ENCODE measurements at places on chromosomes 7 and 10.

GRCh38 chr7:11642841-11643240, 189.2 kb downstream of the THSD7A start:
- no peak for DNase-seq

DNA sequence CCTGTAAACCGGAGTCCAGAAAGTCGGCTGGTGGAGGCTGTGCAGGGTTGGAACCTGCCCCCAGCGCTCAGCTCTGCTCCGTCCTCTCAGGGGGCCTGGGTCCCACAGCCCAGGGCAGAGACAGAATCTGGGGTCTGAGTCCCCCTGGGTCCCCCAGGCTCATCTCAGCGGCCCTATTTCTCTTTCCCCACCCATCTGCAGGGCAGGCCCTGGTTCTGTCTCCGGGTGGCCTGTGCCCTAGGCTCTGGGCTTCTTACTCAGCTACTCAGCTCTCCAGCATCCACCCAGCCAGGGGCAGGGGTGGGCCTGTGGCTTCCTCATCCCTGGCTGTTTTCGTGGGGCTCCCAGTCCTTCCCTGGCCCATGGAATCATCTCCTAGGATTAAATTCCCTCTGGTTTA, 183.4 kb downstream of the ADARB2 start:
- DNase-seq, result no peak

DNA sequence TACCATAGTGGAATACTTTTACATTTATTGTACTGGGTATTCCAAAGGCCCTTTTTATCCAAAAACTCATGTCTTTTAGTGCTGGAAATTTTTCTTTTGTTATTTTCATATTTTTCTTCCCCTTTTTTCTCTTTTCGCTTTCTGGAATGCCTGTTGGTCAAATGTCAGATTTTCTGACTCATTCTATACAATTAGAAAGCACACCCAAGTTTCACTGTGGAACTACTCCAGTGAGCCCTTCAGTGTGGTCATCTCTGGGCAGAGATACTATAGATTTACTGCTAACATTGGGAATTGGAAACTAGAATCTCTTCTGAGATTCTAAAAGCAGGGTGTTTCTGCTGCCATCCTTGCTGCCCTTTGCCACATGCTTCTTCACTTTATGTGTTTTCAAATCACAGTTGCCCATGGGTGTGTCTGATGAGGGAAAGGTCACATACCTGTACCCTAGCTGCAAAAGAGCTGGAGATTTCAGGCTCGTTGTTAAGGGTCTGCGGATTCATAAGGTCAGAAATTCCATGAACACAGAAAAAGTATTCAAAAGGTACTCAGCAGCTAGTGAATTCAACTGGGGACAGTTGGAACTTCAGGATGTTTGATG, 5.6 kb upstream of the WASL start:
- no peak for DNase-seq

GRCh38 chr10:86387178-86387794, 20.7 kb upstream of the GRID1 start:
- no peak for DNase-seq

GRCh38 chr7:70171369-70171920, 573.2 kb downstream of the AUTS2 start:
- DNase-seq, result no peak

GRCh38 chr7:118195837-118196474, 12.0 kb downstream of the LSM8 start:
- peak; percentile 27 for DNase-seq

GRCh38 chr7:117072620-117073118, 119.4 kb downstream of the ST7 start:
- DNase-seq, result no peak

GRCh38 chr10:132497861-132498561, 39.6 kb upstream of the INPP5A start:
- no peak for DNase-seq

- DNase-seq, result no peak
These were observed 12.6 kb downstream of the LSM5 start for GRCh38 chr7:32477649-32477980.

DNA sequence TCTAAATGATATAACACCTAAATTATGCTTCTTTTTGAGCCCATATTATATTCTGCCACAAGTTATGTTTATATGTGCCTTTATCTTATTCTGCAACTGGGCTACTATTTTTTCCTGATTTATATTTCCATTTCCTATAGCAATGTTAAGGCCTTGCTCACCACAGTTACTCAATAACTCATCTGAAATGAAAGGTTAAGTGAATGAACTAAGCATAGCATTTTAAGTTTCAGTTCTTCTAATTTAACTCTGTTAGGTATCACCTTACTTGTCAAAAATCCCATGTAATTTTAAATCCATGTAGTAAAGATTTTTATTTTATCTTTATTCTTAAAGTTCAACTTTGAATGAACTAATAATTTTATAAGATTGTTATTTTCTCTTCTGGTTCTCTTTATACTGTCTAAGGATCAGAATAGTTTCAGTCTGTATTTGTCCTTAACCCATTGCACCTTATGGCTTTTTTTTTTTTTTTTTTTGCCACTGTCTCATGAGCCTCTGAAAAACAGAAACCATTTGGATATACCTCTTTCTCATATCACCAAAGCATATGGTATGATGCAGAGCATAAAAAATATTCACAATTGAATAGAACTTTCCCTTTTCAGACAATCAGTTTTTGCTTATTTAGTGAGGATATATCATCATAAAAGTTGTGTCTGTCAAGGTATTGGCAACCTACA, 301.8 kb upstream of the ZWINT start:
- DNase-seq, result no peak

GRCh38 chr10:61052469-61053205, 108.7 kb upstream of the RHOBTB1 start:
- DNase-seq, result no peak

- DNase-seq, result no peak
These were observed 101.1 kb downstream of the PRKAG2 start for GRCh38 chr7:151775547-151776443.

DNA sequence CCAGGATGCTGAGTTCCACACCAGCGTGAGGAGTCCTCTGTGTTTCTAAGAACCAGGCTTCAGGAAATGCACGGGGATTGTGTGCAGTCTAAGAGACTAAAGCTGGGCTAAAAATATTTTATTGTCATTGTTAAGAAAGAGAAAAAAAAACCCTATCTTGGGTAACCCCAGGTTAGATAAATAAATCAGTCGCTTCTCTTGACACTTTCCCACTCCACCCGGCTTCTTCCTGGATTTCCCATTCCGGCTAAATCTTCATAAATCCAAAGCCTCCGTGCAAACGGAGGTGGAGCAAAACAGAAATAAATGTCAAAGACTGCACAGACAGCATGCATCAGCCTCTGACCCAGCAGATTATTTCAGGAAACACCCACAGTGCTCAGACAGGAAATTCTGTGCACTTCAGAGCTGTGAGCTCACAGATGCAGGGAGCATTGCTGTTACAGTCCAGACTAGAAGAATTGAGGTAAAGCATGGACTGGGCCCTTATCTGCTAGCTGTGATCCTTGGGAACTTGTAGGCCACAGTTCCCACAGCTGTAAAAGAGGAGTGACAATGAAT, 44.8 kb upstream of the GRID1 start:
- no peak for DNase-seq

DNA sequence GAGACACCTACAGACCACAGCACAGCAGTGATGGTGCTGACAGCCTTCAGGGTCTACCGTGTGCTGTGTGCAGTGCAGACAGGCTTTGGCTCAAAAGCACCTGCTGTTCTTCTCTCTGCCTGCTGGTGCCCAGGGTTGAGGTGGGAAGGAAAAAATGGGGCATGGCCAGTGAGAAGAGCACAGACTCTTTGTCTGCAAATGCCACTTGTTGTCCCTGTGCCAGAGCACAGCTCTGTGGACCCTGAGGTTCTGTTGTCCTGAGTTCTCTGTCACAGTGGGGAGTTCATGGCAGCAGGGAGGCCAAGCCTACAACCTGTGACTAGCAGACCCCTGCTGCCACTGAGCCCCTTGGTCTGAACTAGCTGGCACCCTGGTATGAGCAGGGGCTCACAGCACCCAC, 376.7 kb downstream of the GLRX3 start:
- DNase-seq, result no peak

DNA sequence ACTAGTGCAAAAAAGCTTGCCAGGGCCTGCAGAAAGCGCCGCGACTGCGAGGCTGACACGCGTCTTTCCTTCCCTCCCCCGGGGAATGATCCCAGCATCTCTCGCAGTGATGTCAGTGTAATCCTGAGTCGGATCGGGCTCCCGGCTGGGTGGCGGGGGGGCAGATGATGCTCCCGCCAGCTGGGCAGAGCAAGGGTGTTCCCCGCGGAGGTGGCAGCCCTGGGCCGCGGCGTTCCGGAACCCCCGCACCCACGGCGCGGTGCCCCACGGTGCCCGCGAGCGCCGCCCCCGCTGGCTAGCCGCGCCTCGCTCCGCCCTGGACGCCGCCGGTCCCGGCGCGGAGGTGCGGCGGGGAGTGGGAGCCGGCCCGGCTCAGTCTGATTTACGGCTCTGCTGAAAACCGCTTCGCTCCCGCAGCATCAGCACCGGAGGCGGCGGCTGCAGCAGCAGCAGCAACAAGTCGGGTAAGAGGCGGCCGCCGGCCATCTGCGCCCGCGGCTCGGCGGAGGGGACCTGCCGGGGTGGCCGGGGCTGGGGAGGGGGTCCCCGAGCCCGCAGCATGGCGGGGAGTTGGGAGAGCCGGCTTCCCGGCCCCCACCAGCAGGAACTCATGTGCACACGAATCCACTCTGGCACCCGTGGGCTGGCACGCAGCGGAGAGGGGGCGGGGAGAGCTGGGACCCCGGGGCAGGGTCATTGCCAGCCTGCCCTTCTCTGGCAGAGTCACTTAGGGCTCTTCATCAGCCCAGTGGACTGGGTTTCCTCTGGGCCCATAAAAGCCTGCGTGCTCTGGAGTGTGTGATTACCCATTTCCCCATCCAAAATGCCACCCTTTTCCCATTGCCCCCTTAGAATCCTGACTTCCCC, at the start of gene ZNF365:
TSS of gene ZNF365 (plus strand) at position 375 of the 867 bp plus-strand sequence. CDS start 1,825 bp downstream, outside the sequence.
- no peak for DNase-seq

GRCh38 chr10:70232155-70232858, 922 bp downstream of the PPA1 start:
- DNase-seq, result peak; percentile 18

DNA sequence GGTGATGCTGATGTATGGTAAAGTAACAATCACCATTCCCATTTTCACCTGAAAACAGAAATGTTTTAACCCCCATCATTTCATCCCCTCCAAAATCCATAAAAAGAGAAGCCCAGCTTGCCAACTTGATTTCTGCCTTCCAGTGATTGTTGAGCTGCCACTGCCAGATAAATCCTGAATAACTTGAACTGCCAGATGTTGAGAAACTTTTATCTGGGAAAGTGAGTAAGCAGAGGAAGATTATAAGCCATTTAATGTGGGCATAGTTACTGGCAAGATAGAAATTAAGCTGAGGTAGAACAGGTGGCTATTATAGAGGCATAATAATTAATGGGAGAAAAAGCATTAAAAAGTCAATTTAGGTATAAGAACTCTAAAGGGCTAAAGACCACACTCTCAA, 534.1 kb downstream of the ANKRD7 start:
- no peak for DNase-seq

DNA sequence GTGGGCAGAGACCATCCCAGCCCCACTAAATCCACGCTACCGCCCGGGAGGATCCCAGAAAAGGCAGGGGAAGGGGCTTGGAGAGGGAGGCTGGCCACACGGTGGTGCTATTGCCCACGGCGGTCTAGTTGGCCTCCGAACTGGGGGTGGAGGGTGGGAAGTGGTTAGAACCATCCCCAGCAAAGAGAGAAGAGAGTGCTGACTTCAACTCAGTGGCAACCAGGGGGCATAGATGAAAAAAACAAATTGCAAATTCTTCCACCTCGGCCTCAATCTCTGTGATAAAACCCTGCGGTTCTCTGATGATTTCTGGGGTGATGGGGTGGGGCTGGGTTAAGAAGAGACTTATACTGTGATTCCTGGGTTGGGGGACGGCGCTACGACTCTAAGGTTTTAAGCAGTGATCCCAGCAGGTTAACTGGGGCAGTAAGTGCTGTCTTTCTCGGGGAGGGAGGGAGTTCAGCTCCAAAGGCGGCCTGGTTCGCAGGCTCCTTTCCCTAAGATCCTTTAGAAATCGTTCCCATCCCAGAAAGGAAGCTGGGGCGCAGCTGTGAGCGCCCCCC, 154.5 kb upstream of the LYZL2 start:
- peak; percentile 81 for DNase-seq

GRCh38 chr7:130349911-130350782, 5.5 kb downstream of the CPA5 start:
- no peak for DNase-seq

DNA sequence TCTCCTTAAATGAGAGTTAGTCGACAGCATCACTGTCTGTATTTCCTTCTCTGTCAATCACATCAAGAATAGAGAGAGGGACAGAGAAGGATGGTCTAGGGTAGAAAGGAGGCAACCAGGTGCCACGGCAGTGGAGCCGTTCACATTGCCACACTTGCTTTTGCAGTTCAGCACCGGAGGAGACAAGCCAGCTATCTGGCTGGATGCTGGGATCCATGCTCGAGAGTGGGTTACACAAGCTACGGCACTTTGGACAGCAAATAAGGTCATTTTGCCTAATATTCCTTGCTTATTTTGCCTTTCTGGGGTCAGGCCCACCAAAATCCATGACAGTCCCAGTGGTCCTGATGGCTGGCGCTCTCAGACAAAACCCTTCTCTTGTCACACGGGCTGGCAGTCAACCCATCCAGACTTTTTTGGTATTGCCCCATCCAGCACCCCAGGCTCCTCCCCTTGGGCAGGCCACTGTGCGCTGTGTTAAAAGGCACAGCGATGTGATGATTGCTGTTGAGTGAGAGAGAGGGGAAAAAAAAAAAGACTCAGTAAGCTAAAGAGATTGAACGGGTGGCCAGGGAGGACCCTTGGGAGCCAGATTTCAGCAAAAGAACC, 8.4 kb downstream of the CPA2 start:
- no peak for DNase-seq

GRCh38 chr7:30351724-30352123, 67.3 kb downstream of the ZNRF2 start:
- no peak for DNase-seq

GRCh38 chr10:34006471-34006870, 672.0 kb upstream of the NRP1 start:
- DNase-seq, result no peak

- DNase-seq, result no peak
These were observed 101.0 kb downstream of the HERPUD2 start for GRCh38 chr7:35593899-35594298.

DNA sequence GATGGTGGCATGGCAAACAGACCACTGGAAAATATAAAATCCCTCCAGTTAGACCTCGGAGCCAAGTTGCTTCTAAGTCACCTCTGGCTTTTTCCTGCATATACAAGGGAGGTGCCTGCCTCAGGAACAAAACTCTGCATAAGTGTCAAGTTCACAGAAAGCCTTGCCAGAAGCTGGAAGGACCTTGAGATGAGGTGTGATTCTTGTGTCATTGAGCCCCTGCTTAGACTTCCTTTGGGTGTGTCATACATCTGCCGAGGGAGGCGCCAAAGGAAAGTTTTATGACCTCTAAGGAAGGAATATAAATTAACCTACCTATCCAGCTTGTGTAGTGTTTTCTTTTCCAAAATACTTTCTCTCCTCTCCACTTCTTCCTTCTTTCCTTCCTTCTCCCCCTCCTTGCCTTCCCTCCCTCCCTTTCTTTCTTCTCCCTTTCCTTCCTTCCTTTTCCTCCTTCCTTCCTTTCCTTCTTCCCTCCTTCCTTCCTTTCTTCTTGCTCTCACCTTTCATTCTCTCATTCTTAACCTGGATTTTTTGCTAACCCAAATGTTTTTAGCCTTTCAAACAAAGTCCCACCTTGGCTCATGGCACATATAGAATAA, 75.2 kb downstream of the TRIL start:
- no peak for DNase-seq

All from AG09319 (cell line).